Gastroesophageal sphincter (tissue), 4 donors: ENCODE measurements at places on chromosomes 11 and 22.

GRCh38 chr22:38755911-38756532, at the start of gene SUN2:
SUN2 (minus strand) TSS chr22:38755998; CDS start chr22:38752628, 3,370 bp downstream.
- ATAC-seq: peak; percentile 89

- no peak for ATAC-seq
These were observed 2.2 kb downstream of the PAK1 start for GRCh38 chr11:77471558-77472193.

DNA sequence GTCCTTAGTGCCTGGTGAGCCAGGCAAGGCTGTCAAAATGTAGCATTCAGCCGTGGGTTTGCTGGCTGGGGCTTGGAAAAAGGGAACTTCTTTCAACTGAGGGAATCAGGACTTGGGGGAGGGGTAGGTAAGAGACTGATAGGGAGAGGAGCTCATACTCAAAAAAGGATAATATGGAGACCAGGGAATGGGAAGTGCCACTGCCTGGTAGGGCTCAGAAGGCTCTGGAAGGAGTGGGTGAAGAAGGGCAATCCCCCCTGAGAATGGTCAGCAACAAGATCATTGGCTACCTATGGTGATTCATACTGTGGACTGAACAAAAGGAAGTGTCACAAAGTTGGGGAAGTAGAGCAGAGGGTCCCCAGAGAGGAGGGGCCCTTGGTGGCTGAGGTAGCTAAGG, 1.9 kb downstream of the CNGA4 start:
- no peak for ATAC-seq

GRCh38 chr11:81899156-81899555, 834.5 kb downstream of the FAM181B start:
- no peak for ATAC-seq
